ENCODE measurements at places on chromosomes 7 and 10.

DNA sequence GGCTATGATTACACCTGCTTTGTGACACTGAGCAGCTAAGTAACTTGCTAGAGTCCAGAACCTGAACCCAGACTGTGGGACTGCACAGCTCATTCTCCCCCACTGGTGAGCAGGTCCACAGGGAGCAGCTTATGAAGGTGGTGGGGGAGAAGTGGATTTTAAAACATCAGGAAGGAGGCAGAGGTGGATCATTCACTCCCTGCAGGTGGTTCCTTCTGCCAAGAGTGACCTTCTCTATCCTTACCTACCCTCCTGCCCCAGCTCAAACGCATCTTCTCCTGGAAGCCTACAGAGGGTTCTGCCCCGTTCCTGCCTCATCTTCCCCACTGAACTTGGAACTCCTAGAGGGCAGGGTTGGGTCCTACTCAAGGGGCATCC is 539 bp upstream of the FAM241B start:
- DNase-seq: no peak

- no peak for DNase-seq
Measured at GRCh38 chr7:83541187-83541960, 107.6 kb downstream of the SEMA3E start.

- no peak for DNase-seq
Measured at GRCh38 chr10:123143162-123143824, 4.6 kb upstream of the HMX2 start.

DNA sequence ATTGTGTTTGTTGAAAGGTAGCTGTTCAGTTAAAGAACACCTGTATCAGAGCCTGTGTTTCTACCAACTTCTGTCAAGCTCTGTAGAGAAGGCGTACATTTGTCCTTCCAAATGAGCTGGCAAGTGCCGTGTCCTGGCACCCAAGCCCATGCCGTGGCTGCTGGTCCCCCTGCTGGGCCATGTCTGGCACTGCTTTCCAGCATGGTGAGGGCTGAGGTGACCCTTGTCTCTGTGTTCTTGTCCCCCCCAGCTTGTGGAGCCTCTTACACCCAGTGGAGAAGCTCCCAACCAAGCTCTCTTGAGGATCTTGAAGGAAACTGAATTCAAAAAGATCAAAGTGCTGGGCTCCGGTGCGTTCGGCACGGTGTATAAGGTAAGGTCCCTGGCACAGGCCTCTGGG is 154.9 kb downstream of the EGFR start:
- DNase-seq: no peak

- DNase-seq: no peak
Measured at GRCh38 chr10:131898713-131899112, 2.1 kb upstream of the PPP2R2D start.

DNA sequence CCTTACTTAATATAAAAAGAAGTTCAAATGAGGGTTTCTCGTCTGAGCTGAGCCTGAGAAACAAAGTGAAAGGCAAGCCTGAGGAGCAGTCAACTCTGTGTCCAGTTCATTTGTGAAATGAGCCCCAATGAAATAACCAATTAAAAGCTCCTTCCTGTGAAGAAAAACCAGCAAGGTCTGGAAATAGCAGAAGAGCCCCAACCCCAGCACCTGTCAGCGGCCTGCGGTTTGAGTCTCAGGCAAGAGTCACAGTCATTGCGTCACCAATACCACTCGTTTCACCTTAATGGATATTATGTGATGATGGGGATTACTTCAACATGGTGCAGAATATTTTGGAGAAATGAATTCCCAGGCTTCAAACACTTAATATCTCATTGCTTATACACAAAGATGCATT is 211.3 kb upstream of the DPP6 start:
- no peak for DNase-seq

DNA sequence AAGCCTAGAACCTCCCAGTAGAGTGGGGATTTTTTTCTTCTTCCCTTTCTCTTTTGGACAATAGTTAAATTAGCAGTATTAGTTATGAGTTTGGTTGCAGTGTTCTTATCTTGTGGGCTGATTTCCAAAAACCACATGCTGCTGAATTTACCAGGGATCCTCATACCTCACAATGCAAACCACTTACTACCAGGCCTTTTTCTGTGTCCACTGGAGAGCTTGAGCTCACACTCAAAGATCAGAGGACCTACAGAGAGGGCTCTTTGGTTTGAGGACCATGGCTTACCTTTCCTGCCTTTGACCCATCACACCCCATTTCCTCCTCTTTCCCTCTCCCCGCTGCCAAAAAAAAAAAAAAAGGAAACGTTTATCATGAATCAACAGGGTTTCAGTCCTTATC is 5.4 kb downstream of the OPN1SW start:
- no peak for DNase-seq

DNA sequence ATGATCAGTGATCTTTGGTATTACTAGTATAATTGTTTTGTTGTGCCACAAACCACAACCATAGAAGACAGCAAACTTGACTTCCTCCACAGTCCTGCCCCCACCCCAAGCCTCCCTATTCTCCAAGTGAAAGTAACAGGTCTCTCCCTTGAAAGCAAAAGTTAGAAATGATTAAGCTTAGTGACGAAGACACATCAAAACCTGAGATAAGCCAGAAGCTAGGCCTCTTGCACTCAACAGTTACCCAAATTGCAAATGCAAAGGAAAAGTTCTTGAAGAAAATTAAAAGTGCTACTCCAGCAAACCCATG is 7.5 kb downstream of the SAR1A start:
- DNase-seq: no peak

- no peak for DNase-seq
Measured at GRCh38 chr7:101624246-101625001, 4.7 kb downstream of the MYL10 start.

DNA sequence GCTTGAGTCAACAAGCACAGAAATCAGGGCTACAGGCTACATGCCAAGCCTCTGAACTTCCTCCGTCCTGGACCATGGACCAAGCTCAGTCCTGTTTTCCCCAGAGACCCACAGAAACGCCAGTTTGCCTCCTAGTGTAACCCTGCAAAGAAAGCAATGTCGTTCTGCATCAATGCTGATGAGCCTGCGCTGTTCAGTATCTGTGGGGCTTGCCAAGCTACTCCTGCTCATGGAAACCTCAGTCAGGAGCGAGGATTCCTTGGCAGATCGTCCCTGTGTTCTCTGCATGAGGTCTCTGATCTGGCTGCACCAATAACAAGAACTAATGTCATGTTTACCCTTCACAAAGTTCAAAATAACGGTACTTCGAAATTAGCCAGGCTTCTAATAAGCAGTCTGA is 495.5 kb upstream of the C7orf33 start:
- no peak for DNase-seq

DNA sequence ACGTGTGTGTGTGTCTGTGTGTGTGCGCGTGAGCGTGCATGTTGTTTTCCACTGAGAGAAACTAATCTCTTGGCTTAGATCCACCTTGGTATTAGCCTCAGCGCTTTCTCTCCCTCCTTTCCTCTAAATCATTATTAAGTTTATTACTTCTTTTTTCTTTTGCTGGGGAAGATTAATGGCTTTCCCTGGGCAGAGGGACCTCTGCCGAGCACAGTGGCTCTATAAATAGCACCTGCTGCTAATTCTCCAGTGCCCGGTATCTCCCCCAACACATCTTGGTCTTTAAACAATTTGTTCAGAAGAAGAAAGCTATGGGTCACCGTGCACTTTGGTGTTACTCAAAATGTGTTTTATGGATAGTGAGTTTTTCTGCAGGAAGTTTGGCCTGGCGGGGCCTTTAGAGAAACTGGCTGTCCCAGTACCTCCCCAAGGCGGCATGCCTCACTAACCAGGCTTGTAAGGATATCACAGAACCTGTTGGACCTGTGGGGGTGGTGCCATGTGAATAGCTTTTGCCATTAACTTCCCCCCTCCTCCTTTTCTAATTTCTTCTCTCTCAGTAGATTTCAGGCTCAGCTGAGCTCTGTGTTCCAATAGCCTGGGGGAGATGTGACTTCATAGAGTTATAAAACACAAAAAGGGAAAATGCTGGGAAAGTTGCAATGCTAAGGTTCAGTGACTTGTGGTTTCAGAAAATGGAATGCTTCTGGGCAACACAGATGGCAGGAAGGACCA is 70.1 kb upstream of the RAB11FIP2 start:
- DNase-seq: no peak

DNA sequence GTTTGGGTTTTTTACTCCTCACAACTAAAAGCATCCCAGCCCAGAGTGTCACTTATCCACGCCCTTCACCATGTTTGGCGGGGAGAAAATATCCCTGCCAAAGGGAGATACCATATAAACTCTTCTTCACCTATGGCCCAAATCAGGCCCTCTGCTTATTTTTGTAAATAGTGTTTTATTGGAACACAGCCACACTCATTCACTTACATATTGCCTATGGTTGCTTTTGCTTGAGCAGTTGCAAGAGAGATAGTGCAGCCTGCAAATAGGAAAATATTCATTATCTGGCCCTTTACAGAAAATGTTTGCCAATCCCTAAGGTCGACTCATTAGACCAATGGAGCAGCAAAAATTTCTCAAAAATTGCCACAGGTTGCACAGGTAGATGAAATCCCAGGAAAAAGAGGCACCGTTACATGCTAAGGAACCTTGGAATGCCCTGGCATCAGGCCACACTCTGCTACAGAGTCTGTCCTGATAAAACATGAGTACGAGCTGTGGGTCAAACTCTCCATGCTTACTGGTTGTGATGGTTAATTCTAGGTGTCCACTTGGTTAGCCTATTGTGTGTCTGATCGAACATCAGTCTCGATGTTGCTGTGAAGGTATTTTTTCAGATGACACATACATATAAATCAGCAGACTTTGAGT is 7.9 kb upstream of the RASSF4 start:
- DNase-seq: no peak

DNA sequence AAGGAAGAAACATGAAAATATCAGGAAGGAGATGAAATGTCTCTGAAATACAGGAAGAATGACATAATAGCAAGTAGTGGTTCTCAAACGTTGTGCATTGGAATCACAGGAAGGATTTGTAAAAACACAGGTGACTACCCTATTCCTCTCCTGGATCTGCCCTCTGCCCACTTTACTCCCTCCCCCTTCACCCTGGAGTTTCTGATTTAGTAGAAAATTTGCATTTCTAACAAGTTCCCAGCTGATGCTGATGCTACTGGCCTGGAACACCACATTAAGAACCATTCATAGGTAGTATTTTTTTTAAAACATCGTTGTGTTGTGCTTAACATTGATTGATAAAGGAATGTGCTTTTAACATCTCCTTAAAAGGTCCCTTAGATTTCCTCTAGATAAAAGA is 130.9 kb downstream of the PHF14 start:
- DNase-seq: no peak

- DNase-seq: no peak
Measured at GRCh38 chr10:46520381-46520780, 36.1 kb downstream of the GPRIN2 start.

DNA sequence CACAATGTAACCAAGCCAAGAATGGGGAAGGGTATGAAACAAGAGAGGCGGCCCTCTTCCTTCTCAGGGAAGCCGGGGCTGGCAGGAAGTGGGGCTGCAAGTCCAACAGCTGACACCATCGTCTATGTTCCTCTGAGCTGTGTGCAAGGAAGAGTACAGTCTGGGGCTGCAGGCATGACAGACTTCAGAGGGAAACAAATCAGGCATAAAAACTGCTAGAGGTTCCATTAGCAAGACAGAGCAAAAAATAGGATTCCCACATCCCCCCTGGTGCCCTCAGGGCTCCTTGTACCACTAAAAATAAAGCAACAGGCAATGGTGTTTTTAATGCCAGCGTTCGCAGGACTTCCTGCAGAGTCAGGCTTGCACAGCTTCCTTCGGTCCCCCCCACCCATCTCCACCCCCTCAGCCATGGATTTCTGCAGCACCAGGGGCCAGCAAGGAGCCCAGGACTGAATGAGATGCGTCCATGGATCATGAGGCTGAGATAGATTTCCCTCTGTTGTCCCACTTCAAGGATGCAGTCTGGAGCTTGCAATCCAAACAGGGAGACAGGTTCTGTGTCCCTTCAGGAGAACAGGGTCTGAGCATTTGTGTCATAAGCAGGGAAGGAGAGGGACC is 34.6 kb downstream of the KCNMA1 start:
- DNase-seq: no peak

DNA sequence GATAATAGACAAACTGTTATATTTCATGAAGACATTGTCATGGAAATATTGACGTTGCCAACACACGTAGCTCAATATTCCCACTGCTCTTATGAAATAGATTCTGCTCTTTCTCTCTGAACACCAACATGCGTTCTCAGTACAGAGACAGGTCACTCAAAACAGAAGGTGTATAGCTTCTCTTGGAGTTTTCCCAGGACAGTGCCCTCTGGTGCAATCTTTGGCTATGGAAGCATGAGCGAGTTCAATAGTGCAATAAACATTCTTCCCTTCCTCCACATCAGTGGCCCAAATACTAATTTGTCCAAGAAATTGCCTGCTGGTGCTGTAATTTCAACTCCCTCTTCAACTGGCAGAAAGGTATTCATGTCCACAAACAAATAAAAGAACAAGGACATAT is 145.3 kb downstream of the MAGI2 start:
- no peak for DNase-seq

DNA sequence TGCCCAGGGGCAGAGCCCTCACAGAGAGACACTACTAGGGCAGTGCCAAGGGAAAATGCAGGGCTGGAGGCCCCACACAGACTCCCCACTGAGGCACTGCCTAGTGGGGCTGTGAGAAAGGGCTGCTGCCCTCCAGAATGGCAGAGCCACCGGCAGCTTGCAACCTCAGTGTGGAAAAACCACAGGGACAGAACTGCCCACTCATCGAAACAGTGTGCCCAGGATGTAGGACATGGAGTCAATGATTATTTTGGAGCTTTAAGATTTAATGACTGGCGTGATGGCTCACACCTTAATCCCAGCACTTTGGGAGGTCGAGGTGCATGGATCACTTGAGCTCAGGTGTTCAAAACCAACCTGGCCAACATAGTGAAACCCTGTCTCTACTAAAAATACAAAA is 27.5 kb upstream of the MSS51 start:
- DNase-seq: no peak

- DNase-seq: no peak
Measured at GRCh38 chr7:111086532-111086931, 4.4 kb upstream of the LRRN3 start.

DNA sequence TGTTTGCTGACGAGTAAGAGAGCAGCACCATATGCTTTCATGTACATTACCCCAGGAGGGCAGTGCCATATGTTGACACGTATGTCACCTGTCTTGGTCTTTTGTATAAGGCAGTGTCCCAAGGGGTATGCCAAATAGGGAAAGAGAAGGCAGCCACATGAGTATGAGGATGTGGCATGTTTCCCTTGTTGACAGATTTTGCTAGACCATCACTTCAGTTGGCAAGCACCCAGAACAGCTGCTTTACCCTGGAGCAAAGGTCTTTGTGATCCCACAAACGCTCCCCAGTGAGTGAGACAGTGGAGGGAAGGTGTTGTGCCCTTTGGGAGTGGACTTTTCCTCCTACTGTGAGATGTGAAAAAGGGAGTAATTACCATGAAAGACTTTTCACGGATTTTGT is 350.1 kb downstream of the ETV1 start:
- no peak for DNase-seq

GRCh38 chr10:117541405-117541908 is 1.1 kb upstream of the EMX2 start:
- DNase-seq: no peak

All from stimulated activated CD8-positive, alpha-beta memory T cell treated with anti-CD3 and anti-CD28 coated beads, Interleukin-15, amount 100 ng/mL, for 24 hours (primary cell).